ENCODE measurements at places on chromosomes 5 and 9.

- DNase-seq = no peak
Measured at GRCh38 chr9:133090752-133091385, 29.1 kb downstream of the CEL start.

GRCh38 chr5:147169901-147170300 is 64.9 kb upstream of the STK32A start:
- no peak for DNase-seq

DNA sequence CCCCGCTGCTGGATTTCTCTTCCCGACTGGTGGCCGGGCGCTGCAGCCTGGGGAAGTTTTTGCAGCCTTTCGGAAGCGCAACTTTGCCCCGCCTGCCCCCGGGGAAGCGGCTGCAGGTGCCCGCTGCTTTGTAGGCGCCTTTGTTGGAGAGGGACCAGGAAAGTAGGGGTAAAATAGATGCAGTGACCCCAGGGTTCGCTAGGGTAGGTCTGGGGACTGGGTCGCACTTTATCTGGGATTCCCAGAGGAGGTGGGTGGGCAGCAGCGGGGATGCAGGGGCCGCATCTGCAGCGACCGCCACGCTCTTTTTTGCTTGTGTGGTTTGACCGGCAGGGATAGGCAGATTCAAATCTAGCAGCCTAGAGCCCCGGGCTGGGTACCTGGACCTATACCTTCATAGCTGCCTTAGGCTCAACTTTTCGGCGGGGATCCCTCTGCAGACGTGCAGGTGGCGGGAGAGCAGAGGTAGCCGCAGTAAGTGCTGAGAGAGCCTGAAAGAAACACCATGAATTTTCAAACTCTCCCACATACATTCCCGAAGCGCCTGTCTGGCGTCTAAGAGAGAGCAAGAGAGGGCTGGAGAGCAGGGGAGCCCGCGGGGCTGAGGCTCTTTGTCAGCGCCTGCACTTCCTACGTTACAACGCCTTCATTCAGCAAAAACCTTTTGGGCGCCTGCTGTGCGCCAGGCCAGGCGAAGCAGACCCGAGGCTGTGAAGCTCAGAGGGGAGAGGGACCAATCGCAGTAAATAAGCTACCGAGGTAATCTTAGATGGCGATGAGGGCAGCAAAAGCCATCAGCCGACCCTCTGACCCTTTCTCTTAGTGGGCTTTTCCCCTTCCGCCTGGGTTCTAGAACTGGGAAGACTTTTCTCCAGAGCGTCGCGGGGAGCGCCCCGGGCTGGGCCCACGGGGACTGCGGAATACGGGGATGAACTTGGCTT is 642 bp downstream of the SV2C start:
- peak; percentile 24 for DNase-seq

DNA sequence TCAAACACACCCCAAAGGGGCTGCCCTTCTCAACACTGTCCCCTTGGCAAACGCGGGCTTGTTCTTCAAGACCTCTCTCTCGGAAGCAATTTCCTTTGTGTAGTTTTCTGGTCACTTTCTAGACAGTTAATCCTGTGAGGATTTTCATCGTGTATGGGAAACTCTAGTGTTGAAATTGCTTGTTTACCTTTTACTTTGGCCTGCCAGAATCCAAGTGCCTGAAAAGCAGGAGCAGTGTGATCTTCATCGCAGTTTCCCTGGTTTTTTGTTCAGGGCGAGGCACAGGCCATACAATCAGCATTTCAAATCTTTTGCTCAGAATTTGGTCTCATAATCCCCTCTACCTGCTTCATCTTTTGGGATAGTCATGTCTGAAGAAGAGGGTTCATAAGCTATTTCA is 115.7 kb upstream of the C9orf72 start:
- DNase-seq = no peak

DNA sequence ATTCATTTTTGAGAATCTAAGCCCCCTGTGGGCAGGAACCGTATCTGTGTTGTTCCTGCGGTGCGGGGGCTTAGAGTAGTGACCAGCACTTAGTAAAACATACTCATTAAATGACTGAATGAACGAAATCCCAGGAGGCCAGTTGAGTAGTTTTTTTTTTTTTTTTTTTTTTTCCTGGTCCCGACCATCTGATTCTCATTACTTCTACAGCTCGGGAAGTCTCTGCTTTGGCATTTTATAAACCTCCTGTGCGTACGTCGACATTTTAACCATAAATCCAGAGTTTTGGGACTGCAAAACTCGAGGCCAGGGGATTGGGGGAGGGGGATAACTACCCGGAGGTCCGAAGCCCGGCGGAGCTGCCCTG is 31.5 kb upstream of the SPRY4 start:
- no peak for DNase-seq

DNA sequence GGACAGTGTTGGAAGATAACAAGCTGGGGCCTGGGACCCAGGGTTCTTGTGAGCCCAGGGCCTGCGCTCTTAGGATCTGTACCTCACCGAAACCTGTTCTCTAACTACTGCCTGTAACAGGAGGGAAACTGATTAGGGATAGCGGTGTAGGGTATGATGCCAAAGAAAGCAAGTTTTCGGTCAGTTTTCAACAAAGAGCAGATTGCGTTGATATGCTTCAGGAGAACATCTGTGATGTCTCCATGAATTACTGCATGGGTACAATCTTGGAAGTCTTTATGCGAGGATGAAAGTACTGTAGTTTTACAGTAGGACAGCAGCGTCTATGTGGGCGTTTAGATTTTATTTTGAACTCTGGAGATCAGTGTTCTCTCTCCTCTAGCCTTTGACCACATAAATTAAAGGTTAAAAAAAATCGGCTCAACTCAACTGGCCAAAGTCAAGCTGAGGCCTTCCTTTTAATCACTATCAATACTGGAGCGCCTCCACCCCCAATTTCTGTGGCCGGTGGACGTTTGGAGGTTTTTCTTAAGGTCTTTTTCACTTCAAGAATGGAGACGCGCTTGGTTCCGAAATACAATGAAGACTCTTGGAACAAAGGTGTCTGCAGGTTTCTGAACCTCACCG is 3.0 kb downstream of the NFIL3 start:
- DNase-seq = no peak

DNA sequence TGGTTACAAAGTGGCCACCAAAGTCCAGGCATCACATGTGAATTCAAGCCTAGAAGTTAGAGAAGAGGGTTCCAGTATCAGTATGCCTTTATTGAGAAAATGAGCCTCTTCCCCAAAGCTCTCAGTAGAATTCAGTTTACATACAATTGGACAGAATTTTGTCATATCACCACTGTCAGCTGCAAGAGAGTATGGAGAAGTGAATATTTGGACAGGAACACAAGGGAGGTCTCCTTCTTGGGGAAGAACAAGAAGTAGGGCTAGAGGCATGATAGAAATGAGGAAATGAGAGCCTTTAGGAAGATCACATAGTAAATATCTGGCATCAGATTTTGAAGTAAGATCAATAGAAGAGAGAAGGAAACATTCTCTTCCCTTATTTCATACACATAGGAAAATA is 27.8 kb upstream of the VLDLR start:
- no peak for DNase-seq

GRCh38 chr9:74755355-74755754 is 132.4 kb downstream of the TRPM6 start:
- no peak for DNase-seq

DNA sequence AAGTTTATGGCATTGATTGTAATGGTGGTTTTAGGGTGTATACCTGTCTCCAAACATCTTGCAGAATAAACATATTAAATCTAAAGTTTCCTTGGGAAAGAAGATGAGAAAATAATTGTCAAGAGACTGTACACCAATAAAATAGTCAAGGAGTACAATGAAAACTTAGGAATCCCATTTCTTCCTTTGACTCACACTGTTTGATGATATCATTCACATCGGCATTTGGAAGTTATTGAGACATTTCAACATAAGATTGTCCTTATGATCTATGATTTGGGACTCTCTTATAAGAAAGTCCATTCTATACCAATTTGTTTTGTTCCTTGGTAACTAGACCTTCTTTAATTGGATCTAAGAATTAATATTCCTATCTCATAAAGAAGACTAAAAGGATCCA is 482.7 kb downstream of the RAB3C start:
- DNase-seq = no peak

DNA sequence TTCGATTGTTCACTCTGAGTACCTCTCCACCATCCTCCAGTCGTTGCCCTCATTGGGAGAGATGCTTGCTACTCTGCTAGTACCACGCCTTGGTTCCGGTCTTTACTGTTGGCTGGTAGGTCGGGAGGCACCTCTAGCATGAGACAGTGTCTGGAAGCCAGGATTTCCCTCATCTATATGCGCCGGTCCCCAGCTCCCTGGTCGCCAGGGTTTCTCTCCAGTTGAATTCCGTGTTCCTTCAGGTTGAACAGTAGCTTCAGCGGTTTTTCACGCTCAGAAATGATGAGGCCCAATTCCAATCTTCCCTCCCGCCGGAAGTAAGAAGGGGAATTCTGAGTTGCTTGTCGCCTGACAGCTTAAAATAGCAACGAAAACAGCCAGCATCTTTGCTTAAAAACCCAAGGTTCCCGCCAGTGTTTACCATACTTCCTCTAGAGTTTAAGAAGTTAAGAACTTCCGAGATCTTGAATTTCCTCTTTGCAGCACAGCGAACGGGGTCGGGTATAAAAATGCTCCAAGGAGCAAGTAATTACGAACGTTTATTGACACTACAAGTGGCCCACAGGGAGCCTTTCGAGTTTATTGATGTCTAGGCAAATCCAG is 1.3 kb upstream of the ST8SIA4 start:
- DNase-seq = no peak

DNA sequence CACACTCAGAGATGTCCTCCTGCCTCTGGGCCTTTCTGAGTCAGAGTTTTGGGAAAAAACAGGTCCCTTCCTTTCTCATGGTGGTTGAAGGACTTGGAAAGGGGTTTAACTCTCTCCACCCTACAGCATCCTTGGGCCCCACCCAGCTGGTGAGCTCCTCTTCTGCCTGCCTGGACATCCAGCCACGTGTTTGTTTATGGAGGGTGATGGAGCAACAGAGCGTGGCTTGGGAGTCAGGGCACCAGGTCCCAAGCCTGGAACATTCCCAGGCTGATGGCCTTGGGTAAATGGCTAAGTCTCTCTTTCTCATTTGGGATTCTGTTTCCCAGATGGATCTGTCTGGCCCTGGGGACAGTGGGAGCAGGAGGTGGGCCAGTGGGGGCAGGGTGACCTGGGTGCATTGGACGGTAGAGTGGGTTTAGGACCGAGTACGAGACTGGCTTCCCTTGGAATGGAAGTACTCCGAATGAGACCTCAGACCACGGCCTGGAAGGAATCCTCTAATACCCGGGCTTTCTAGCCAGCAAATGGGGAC is 141.1 kb upstream of the IRX2 start:
- DNase-seq = no peak

GRCh38 chr9:126743041-126743440 is 61.8 kb upstream of the ZBTB43 start:
- no peak for DNase-seq

DNA sequence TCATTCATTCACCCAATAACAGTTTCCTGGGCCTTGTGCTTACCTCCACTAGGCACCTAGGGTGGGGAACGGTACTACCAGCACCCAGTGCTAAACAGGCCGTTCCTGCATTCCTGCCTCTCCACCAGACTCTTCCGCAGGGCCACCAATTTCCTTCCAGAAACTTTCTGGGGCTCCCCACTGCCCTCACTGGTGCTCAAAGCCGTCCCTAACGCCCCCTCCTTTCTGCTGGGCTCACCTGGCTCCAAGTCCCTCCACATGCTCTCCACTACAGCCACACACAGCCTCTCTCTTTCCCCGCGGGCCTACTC is 1.4 kb downstream of the PHF19 start:
- DNase-seq = no peak

DNA sequence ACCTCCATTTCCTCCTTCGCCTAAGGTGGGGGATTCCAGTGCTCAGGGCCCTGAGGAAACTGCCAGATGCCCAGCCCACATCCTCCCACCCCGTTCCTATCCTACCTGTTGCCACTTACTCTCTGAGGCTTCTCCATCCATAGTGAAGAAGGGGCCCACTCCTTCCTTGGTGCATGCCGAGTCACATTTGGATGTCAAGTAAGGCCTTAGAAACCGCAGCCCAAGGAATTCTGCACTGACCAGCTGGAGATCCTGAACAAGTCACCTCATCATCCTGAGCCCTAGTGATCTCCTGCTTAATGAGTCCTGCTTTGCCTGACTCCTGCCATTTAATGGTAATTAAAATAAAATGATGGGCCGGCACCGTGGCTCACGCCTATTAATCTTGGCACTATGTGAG is 6.7 kb upstream of the TNIP1 start:
- DNase-seq = no peak

GRCh38 chr5:169302491-169303118 is 1.7 kb upstream of the SLIT3 start:
- DNase-seq = peak; percentile 39
